ENCODE measurements at places on chromosomes 1 and 21.

- DNase-seq: peak; percentile 25
Measured at GRCh38 chr1:184025242-184025675, 12.3 kb downstream of the COLGALT2 start.

- no peak for DNase-seq
Measured at GRCh38 chr1:162301696-162302095, 75.0 kb downstream of the SPATA46 start.

- DNase-seq: peak; percentile 18
Measured at GRCh38 chr1:119347858-119348257, 20.7 kb upstream of the HAO2 start.

DNA sequence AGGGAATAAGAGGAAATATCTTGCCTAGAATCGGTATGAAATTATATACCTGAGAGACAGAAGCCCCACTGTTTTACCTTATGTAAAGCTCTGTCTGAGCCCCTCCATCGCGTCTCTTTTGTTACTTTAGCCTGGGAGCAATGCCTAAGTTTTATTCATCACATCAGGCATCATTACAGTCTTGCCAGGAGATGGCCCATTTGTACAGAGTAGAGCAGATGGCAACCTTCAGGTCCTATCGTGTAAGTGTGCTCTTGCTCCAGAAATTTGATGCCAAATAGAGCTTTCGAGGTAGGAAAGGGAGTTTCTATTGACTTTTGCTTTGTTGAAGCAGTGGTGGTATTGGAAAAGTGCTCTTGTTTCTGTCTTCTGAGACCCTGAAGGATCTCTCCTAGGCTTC lies 24.9 kb downstream of the CFAP126 start:
- DNase-seq: no peak

- no peak for DNase-seq
Measured at GRCh38 chr1:230191079-230191804, 124.2 kb downstream of the GALNT2 start.

DNA sequence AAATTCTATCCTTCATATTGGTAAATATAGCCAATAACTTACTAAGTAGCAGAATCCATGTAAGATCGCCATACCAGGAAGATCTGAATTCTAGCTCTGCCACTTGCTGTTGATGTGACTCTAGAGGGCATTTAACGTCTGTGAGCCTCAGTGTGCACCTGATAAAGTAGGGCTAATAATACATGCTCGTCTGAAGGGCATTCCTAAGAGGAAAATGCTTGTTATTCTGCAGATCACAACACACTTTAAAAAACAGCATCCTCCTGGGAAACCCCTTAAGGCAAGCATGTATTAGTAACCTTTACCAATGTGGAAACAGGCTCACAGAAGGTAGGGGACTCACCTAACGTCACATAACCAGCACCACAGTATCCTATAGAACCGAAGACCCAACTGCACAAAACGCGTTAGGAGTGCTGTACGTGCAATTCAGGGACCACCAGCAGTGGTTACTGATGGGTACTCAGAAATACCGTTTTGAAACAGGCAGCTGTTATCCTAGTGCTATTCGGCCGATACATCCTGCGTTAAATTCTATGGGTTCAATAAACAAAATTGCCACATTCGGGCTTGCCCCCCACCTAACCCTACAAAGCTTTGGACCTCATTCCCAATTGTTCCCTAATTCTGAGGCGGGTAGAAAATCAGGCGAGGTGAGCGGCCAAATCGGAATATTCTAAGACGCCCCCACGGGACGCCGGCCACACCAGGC lies 758 bp downstream of the DEPDC1 start:
- DNase-seq: peak; percentile 39

All from MM.1S (cell line).